Activated naive CD4-positive, alpha-beta T cell treated with Interleukin-2 at 50 U/mL for 16 hours (primary cell): ENCODE measurements at places on chromosomes 6 and 20.

DNA sequence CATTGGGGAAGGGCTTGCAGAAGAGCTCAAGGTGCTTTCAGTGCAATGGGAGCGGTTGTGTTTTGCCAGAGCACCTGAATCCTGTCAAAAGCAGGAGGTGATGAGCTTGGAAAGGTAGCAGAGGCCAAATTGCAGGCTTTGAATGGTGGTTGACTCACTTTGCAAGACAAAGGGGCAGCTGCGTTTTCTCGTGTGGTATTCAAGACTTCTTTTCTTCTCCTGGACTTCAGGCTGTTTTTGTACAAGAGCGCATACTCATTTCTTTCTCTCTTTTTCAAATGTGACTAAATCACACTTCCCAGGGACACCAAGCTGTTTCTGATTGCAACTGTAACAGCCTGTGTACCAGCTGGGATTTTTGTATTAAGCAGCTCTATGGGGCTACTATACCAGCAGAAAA lies 32.3 kb downstream of the GHRH start:
- DNase-seq, result no peak

- peak; percentile 5 for DNase-seq
Measured at GRCh38 chr6:32700391-32701040, 34.1 kb upstream of the HLA-DQB1 start.

DNA sequence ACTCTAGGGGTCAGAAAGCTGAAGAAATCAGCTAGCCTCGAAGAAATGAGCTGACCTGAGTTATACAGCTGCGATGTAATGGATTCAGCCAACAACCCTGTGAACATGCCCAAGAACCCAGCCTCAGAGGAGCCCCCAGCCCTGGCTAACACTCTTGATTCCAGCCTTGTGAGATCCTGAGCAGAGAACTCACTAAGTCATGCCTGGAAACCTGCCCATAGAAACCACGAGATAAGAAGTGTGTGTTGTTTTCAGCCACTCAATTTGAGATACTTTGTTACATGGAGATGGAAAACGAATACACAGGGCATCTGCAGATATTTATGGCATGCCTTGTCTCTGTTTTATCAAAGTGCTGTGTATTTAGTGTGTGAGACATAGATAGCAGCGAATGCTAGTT lies 265.2 kb downstream of the QKI start:
- DNase-seq, result no peak

GRCh38 chr6:35686436-35686835 lies 2.3 kb downstream of the FKBP5 start:
- no peak for DNase-seq

DNA sequence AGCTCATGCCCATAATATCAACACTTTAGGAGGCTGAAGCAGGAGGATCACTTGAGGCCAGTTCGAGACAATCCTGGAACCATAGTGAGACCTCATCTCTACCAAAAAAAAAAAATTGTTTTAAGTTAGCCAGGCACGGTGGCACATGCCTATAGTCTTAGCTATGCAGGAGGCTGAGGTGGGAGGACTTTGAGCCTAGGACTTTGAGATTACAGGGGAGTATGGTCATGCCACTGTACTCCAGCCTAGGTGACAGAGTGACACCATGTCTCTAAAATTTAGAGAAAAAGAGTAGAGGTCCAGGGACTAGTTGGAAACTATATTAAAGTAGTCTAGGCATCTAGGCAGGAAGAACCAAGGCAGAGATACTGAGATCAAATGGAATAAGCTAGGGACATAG lies 121.6 kb downstream of the SLC16A10 start:
- DNase-seq, result no peak

DNA sequence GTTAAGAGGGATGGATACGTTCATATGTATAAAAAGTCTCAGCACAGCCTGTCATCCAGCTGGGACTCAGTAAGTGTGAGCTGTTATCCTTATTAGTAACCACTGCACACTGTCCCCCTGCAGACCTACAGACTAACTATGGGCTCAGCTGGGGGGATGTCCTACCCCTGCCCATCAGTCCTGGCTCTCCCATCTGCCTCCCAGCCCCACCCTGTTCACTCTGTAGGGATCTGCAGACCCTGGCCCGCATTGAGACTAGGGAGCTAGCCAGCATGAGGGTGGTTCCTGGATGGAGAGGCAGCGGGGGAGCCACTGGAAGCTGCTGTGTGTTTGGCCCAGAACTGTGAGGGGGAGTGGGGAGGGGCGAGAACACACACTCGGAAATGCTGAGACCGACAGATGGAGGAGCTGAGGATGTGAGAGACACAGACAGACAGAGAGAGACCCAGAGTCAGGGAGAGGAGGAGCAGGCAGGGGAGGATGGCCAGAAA lies 17.1 kb downstream of the XKR7 start:
- no peak for DNase-seq

GRCh38 chr20:37484331-37484730 lies 36.7 kb upstream of the NNAT start:
- DNase-seq, result no peak

DNA sequence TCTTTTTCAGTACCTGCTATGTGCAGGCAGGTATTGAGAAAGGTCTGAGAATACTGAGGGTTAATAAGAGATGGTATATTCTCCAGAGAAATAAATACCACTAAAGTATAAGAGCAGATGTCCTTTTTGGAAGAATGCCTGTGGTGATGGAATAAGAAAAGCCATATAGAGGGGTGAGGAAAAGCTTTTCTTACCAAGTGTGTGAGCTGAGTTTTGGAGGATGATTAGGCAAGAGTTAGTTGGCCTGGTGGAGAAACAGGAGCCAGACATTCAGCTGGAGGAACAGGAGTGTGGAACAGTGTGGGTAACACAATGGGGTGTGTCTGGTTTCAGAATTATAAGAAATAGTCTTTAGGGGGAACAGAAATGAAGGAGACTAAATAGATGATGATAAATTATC lies 19.9 kb downstream of the ZNF451 start:
- DNase-seq, result no peak

GRCh38 chr20:57580478-57581201 lies 19.7 kb downstream of the PCK1 start:
- DNase-seq, result no peak

DNA sequence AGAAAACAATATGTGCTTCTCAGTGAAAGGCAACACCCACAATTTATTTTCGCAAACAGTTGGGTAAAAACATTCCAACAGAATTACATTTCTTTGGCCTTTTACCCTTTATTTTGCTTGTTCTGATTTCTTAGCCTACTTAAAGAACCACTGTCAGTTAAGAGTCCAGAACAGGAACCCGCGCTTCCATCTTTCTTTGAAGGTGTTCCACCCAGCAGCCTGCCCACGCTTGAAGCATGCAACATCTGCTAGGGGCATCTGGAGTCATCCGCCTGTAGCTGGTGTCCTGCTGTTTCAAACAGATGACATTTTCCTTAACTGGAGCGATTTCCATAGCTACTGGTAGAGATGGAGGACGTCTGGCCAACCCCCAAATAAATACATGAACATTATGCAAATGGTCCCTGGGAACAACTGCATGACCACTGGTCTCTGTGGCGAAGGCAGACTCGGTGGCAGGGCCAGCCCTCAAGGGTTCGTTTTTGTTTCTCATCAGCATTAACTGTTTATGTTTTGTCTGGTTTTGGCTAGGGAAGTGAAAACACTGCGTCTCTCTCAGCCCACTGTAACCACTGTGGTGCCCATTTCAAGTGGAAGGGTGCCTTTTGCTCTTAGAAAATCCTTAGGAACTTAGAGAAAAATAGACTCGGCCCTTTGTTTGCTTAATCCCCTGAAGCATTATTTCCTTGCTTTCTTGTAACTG lies 51.6 kb downstream of the LAMA4 start:
- no peak for DNase-seq

DNA sequence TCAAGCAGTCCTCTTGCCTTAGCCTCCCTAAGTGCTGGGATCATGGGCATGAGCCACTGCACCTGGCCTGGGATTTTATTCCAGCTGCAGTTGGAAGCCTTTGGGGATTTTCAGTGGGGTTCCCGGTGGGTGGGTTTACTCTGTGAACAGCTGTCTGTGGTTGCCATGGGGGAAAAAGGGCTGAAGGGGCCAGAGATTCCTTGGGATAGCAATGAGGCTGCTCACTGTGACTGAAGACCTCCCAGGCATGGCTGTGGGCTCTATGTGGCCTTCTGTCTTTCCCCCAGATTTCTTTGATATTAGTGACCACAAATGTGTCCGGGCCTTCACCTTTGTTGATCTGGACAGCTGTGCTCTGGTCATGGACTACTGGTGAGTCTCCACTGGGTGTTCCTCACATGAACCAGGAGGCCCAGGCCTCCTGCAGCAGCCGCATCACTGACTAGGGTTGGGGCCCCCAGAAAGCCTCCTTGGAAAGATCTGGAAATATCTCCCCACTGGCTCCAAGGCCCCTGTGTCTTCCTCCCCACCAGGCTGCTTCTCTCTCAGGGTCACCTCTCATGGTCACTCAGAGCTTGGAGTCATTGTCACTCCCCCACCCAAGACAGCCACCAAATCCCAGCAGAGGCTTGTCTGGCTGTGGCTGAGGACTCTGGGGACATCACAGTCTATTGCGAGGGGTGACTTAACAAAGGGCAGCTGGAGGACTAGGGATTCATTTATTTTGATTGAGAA lies 33.4 kb downstream of the EFCAB8 start:
- no peak for DNase-seq

DNA sequence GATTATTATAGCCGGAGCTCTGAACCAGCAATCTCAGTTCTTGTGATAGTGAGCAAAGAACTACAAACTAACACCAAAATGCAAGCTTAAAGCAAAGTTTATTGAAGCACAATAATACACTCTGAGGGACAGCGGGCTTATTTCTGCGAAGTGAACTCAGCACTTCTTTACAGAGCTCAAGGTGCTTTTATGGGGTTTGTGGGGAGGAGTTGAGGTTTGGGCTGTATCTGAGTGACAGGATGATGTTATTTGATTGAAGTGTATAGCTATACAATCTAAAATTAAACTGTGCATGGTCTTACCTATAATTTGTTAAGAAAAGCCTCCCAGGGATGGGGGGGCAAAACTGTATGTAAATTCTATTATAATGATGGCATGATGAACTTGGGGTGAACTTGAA lies 1.0 kb upstream of the HFE start:
- peak; percentile 10 for DNase-seq

DNA sequence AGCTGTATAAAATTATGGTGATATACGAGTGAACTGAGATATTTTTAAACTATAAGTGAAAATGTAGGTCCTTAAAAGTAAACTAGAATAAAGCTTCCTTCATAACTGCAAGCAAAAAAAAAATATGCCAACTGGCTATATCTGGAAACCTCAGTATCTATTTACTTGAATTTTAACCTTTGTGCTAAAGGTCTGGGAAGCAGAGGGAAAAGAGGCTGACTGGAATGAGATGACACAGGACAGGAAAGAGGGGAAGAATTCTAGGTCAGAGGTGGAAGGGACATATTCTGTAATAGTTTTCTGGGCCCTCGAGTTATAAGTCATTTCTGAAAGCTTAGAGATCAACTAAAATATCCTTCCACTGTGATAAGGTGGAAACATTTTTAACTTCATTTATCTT lies 46.8 kb downstream of the AIG1 start:
- no peak for DNase-seq

DNA sequence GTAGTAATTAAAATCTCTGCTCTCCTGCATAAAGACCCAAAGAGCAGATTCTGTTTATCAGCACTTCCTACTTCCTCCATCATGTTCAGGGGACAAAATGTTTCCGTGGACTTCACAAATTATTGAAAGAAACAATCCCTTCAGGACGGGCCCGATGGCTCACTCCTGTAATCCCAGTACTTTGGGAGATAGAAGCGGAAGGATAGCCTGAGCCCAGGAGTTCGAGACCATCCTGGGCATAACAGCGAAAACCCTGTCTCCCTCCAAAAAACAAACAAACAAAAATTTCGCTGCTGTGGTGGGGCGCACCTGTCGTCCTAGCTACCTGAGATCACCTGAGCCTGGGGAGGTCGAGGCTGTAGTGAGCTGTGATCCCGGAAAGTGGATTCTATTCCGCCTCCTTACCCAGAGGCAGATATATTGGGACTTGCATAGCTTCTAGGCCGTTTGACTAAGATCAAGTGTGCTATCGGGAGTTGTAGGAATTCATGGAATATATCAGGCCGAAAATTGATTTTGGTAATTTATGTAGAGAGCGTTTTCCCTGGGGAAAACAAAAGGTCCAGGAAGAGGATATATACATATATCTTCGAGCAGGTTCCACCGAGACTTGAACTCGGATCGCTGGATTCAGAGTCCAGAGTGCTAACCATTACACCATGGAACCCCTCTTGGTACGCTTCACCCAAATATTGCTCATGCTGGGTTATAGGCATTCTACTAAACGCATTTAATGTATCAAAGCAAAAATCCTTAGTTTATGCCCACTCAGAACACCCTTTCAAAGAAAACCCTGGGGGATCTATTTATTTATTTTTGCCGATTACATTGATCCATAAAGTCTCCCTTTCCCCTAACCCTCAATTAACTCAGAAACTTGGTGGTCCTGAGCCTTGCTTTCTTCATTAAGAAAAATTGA lies 74.5 kb upstream of the ZNF184 start:
- no peak for DNase-seq

DNA sequence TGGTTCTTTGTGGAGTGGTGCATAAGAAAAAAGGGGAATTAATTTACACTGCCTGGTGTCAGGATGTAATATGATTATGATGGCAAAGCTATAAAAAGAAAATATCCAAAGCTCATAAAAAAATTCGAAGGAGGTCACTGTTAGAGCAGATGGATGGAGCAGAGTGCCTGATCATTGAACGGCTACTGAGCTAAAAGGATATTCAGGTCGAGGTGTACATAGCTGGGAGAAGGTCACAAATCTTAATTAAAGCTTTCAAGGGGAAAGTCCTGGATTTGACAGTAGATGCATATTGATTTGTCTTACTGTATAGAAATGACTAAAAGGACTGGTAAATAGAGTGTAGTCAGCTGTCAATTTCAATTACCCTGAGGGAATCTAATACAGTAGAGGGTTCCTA lies 84.4 kb downstream of the PKIB start:
- DNase-seq, result no peak

DNA sequence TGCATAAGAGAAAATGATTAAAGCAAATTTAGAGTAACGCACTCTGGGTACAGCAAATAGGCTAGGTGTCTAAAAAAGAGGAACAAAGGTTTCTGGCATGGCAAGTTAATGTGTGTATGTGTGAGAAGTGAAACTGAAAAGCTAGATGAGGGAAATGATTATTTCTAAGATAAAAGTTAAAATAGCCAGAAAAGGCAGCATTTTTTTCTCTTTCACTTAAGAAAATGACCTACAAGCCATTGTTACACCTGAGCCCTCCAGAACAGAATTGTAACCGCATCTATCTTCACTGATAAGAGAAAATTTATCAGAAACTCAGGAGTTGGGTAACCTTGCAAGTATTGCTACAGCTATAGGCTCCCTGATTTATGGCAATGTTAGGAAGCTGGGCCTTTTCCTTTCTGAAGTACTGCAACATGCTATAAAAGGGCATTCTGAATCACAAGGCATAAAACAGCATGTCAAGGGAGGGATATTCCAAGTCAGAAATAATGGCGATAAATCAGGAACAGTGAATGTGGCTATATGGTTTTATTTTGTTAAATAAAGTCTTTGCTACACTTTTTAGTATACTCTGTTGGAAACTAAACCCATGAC lies 395.3 kb downstream of the TBC1D32 start:
- no peak for DNase-seq
